ENCODE measurements at places on chromosomes 16 and 17.

DNA sequence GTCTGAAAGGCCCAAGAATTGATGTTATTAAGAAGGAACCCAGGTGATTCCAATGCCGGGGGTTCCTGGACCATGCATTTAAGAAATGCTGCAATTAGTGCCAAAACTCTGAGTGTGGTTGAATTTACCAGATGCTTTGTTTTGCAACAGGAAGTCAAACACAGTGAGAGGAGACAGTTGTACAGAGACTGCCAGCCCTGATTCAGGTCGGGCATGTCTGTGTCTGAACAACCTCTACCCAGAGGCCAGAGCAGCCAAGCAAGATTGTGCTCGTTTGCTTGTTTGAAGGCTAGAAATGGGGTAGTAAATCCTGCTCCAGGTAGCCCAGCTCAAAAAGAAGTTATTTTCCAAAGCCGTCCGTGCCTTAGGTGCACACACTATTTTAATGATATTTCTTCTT, 412.4 kb upstream of the ERCC4 start:
- no peak for DNase-seq

- DNase-seq: no peak
These were observed 290.7 kb upstream of the AXIN2 start for GRCh38 chr17:65851965-65852736.

DNA sequence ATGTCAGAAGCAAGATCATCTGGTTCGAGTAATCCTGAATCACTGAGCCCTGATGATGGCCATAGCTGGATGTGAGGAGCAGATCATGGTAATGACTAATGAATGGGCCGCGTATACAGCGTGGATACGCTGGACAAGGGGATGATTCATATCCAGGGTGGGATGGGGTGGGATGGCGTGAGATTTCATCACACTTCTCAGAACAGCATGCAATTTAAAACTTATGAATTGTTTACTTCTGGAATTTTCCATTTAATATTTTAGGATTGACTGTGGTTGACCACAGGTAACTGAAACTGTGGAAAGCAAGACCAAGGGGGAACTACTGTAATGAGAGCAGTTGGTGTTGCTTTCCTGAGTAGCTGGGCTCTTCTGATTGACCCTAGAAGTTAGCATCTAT, 225.5 kb downstream of the STX8 start:
- no peak for DNase-seq

- no peak for DNase-seq
These were observed 58.8 kb downstream of the ADCY9 start for GRCh38 chr16:4057439-4057877.

DNA sequence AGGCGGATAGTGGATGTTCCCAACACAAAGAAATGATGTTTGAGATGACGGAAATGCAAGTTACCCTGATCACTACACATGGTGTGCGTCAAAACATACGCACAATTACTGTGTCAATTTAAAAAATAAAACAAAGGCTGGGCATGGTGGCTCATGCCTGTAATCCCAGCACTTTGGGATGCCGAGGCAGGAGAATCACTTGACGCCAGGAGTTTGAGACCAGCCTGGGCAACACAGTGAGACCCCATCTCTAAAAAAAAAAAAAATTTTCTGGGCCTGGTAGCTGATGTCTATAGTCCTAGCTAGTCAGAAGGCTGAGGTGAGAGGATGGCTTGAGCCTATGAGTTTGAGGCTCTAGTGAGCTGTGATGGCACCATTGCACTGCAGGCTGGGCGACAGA, 51.8 kb downstream of the TEKT5 start:
- DNase-seq: no peak

GRCh38 chr16:425740-426114, 278 bp downstream of the RAB11FIP3 start:
- peak; percentile 57 for DNase-seq

DNA sequence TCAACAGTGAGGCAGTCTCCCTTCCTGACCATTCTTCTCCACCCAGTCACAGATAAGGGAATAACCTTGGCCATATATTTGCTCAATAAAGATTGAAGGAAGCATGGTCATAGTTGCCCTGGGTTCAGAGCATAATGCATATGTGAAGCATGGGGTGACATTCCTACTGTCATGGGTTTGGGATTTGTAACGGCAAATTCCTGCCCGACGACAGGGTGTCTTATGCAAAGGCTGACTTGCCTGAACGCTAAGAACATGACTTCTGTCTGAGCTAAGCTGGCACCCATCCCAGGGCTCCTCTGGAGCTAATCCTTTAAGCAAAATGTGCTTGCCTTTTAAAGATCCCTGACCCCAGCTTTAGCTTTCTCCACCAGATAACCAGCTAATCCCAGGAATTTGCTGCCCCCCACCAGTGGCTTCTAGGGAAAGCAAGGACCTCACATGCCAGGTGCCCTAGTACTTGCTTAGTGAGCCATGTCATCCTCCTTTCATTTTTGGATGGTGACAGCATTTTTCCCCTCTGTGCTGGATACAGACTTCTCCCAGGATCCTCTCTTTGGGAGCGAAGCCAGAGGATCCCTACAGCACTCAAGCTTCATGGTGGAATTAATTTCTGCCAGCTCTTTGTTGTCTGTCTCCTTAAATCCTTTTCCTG, 11.7 kb downstream of the SLC7A6OS start:
- DNase-seq: no peak

GRCh38 chr16:48503779-48504178, 106.2 kb downstream of the N4BP1 start:
- no peak for DNase-seq

GRCh38 chr17:64165347-64165746, 35.4 kb upstream of the ERN1 start:
- no peak for DNase-seq

Measured in activated gamma-delta T cell (primary cell).